ENCODE measurements at places on chromosomes 2 and 18.

DNA sequence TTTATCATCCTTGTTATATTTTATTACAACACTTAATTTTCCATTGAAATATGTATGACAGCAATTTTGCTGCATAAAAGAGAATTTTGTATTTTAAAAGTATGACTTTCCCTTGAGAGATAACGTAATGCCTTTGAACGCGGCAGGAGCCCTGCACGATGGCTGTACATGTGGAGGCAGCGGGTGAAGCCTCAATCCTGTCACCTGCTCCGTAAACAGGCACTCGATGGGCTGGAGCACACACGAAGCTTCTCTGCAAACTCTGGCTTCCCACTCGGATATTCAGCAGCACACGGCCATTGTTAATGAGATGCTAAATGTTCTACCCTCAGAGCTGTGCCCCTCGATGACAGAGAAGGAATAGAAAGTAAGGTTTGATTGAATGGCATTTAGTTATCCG, 184.4 kb downstream of the RTP5 start:
- no peak for DNase-seq

DNA sequence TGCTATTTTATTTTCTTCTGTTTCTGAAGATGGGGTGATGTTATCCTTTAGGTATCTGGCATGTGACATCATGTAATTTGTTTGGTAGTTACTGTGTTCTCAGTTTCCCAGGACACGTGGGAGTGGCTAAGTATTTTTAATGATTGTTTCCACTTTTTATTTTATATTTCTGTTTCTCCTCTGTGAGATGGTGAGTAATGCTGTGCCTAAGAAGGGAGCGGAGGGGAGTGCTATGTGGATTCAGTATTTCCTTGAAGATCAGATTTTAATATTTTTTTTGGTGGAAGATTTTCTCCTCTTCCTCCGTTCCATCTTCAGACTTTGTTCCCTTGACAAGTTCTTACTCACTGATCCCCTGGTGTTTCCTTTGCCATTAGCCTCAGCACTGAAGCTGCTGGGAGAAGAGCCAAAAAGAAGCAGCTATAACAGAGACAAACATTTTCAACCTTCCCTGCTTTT, 180.0 kb upstream of the MMADHC start:
- no peak for DNase-seq

DNA sequence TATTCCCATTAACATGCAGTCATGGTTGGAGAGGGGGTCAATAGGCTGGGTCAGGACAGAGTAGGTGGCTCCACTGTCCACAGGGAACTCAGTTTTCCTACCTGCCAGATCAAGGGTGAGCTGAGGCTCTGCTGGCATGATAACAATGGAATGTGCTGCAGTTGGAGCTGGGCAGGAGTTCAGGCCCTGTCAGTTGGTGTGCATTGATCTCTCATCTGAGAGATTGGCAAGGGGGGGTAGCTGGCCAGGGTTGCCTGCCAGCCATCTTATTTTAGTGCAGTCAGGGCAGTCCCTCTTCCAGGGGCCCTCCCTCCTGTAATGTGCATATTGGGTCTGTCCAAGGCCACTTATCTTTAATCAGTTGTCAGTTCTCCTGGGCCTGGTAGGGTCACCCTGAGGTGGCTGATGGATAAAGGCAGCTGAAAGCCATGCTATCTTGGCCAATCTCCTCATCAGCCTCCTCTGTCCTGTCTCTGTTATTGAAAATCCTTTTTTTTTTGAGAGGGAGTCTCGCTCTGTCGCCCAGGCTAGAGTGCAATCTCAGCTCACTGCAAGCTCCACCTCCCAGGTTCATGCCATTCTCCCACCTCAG, 38.1 kb upstream of the CCBE1 start:
- no peak for DNase-seq

GRCh38 chr2:209985874-209986273, 16.6 kb upstream of the RPE start:
- DNase-seq = no peak

DNA sequence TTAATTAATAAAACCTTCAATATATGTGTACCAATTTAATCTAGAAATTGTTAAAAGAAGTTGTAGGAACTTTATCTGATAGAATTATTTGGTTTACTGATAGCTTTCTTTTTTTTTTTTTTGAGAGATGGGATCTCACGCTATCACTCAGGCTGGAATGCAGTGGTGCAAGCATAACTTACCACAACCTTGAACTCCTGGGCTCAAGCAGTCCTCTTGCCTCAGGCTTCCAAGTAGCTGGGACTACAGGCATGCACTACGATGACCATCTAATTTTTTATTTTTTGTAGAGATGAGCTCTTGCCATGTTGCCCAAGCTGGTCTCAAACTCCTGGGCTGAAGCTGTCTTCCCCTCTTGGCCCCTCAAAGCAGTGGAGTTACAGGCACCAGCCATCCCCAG, 66.8 kb downstream of the CCDC138 start:
- no peak for DNase-seq

DNA sequence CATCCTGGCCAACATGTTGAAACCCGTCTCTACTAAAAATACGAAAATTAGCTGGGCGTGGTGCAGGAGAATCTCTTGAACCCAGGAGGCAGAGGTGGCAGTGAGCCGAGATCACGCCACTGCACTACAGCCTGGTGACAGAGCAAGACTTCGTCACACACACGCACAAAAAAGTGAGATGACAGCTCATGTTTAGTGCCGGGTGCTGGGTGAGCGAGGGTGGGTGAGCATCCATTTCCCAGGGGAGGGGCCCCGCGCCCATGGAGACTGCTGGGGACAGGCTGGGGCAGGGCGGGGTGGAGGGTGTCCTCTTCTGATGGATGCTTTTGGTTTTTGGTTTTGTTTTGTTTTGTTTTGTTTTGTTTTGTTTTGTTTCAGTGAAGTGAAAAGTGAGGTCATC, 206.5 kb downstream of the GBX2 start:
- DNase-seq = no peak

DNA sequence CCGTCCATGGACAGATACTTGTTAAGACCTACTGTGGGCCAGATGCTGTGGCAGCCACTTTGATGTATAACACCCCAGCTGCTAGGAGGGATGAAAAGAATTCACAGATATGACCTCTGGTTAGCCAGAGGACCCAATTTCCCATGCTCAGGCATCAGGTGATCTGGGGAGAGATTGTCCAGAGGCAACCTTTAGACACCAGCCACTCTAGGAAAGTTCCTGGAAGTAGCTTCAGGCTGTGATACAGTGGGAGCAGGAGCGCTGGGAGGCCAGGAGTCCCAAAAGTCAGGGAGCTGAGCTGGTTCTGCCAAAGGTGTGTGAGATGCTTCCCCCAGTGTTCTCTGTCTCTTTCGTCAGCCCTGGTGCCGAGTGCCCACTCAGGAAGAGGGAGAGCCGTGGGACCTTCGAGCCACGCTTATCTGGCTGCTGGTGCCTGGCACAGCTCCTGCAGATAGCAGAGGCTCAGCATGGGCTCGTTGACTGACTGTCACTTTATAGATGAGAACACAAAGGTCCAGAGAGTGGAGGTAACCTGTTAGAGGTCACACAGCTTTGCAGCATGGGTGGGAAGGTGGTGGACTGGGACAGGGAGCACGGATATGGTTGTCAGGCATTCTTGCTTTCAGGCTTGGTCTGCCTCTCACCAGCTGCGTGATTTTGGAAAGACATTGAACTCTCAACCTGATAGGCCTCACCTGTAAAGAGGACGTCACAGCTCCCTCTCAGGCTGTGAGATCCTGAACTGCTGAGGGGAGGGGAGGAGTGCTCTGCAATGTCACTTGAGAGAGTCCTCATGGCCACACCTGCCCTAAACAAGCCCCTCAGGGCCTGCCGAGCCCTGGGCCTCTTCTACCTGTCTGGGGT, 7.8 kb upstream of the RALB start:
- no peak for DNase-seq

DNA sequence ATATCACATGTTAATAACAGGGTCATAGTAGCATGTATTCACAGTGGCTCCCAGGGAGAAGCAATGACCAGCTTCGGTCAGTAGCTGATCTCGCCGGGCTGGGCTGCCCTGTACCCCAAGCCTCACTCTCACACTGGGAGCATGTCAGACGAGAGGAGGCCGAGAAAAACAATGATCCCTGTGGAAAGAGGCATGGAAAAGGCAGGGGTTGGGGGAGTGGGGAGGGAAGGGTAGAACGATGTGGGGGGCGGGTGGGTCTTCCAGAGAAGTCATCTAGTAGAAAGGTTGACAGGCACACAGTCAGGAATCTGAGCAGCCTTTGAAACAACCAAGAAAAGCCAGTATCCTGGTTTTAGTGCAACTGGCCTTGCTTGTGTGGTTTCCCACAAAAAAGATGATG, 25.4 kb downstream of the TGFA start:
- DNase-seq = no peak

DNA sequence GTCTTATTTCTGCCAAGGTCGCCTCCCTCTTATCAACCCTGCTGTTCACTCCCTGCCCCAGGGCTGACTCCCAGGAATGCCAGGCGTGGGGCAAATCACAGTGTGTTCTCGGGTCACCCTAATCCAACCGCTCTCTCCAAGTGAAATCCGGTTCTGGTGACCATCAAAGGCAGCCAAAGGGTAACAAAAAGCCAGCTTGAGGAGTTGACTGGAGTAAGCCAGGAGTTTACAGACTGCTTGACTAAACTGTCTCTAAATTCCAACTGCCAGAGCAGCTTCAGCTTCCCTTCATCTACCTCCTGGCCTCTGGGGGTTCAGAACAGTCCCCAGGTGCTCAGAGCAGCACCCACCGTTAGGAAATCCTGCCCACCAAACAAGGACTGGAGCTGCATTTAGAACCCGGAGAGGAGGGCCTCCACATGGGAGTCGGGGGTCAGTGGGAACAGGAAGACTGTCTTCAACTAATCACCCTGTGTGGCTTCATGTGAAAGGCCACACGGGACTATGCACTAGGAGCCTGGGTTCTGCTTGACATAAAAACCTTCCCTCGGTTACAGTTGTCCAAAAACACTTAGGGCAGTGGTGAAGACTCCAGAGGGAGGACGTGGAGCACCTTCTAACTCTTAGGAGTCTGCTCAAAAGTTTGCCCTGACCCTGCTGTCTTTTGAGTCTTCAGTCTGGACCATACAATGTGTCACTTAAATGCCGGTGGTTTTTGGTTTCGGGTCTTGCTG, 24.2 kb upstream of the MCFD2 start:
- no peak for DNase-seq

DNA sequence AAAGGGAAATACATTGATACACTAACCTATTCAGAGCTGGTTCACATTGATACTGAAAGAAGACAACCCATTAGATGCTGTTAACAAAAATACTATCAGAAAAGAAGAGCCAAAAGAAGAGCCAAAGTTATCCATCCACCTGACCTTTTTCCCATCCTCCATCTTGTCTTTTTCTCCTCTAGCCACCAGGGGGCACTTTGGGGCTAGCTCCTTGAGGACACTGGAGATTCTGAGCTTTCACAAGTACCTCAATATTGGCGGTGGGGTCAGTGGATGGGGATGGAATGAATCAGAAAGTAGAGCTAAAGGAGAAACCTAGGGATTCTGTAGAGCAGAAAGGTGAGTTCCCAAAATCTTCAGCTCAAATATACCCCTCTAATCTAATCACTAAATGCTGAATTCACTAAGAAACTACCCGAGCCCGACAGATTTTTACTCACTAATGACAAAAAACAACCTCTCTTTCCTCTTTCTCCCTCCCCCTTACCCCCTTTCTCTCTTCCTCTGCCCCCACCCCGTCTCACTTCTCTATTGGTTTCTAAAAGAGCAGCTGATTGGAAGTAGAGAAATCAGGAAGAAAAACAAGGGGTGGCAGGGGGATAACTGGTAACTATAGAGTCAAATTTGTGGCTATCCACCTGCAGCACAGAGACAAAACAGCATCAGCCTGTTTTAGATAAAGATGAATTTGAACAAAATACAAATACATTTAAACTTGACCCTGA, 203.3 kb downstream of the TCF4 start:
- no peak for DNase-seq

DNA sequence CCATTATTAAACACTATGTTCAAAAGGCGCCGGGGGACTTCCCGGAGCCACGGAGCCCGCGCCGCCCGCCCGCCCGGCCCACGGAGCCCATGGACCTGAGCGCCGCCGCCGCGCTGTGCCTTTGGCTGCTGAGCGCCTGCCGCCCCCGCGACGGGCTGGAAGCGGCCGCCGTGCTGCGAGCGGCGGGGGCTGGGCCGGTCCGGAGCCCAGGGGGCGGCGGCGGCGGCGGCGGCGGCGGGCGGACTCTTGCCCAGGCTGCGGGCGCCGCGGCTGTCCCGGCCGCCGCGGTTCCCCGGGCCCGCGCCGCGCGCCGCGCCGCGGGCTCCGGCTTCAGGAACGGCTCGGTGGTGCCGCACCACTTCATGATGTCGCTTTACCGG, 197 bp downstream of the GDF7 start:
- DNase-seq = no peak

DNA sequence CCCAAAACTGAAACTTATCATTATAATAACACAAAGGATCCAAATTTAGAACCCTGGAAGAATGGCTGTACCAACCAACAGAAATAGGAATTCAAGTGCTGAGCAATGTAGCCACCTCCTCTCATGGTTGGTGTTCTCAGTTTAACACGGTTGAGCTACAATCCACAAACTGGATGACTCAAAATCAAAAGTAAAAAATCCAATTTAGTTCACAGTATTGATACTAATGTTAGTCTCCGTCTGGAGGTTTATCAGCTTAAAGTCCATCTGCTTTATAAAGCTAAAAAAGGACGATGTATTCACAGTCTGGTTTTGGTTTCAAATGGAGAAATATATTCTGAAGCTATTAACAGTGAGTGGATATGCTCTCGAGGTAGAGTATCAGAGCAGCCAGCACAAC, 40.5 kb downstream of the CNTNAP5 start:
- DNase-seq = no peak

- no peak for DNase-seq
Observed at GRCh38 chr2:43025709-43026295, 200.6 kb downstream of the ZFP36L2 start.

- DNase-seq = no peak
Observed at GRCh38 chr2:231521443-231521842, 8.8 kb downstream of the NMUR1 start.
